ENCODE measurements at places on chromosomes 3 and 15. TPM values are rescaled to one million over a fixed set of nuclear protein-coding genes. Genes with fewer than 3 reads are reported as not detected.

GJD2 gene
- total RNA-seq: not detected

CPEB1 gene
- total RNA-seq: 0.63 TPM

SPRED1 gene
- total RNA-seq: 1.3 TPM

GRK7 gene
- not detected for total RNA-seq

ADAMTS7 gene
- total RNA-seq: 0.48 TPM

FMN1 gene
- total RNA-seq: 0.04 TPM

CSPG5 gene
- 0.52 TPM for total RNA-seq

FRMD4B gene
- 41.2 TPM for total RNA-seq

PLSCR2 gene
- not detected for total RNA-seq

NRROS gene
- total RNA-seq: 21.9 TPM
